LHCN-M2 (cell line): ENCODE measurements at places on chromosomes 7 and 10. TPM values are rescaled to one million over a fixed set of nuclear protein-coding genes. Genes with fewer than 3 reads are reported as not detected.
A peak's percentile ranks its signal among the peaks of the same experiment; 100 is the strongest.

DNA sequence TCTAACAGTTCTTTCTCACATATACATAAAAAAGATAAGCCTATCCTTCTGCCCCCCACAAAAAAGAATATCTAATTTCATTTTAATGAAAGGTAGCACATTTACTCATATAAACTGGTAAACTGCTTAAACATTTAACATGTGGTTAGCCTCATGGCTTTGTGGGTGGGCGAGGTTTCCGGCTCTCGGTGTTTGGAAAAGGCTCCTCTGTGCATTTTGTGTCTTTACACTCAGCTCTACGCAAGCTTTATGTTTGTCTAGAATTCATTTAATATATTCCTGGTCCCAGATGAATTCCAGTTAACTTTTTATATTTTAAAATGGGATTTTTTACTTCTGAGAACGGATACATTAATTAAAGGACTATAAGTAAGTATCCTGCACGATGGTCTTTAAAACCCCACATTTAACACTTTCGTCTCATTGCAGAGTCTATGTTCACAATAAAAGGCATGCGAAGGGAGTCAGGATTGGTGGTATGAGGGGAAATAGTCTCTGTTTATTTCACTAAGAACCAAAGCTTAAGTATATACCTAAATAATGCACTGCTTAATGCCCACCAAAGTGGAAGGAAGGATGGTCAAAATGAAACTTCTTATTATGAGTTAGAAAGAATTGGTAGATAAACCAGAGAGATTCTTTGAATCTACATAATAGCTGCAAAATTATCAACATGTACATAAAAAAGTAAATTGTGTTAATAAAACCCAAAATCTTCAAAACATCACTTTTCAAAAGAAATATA is 197.2 kb downstream of the CRPPA start:
- no peak for DNase-seq

DNA sequence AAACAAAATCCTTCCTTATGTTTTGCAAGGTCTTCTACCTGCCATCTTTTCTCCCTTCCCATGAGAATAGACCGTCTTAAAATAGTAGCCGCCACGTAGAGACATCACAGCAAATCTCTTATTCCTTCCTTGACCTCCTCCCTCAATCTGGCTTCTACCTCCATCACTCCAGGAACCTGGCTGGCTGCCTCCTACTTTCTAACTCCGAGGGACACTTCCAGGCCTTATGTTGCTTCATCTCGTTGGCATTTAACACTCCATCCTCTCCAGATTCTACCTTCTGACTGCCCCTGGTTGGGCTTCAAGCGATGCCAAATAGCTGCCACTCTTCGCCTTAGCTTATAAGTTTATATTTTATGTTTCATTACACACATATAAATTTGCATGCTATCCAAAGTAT is 26.4 kb upstream of the CALN1 start:
- no peak for DNase-seq

GRCh38 chr7:73685311-73685710 is 1.9 kb downstream of the BUD23 start:
- no peak for DNase-seq

DNA sequence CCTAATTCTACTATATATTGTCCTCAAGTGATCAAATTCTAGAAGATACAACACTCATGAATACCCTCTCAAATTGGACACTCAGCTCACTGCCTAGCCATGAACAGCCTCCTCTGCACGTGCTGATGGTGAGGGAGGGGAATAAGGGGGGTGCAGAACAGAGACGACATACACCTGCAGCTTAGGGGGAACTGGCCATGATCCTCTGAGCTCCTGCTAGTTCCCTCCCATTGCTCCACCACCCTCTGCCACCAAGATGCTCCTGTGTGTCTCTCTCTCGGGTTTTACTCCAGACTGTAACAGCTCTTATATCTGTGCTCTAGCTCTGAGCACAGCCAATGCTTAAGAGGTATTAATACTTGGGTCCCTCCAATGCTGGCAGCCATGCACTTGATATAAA is 70.7 kb downstream of the VOPP1 start:
- DNase-seq: no peak

- no peak for DNase-seq
Measured at GRCh38 chr10:101775273-101776160, at the start of gene FGF8. TSS of gene FGF8 (minus strand) at chr10:101776114. CDS start at chr10:101775900, 214 bp downstream.

- DNase-seq: peak; percentile 21
Measured at GRCh38 chr7:27082171-27082570, 13.6 kb downstream of the HOXA1 start.

- peak; percentile 100 for DNase-seq
Measured at GRCh38 chr7:3267966-3268690, 32.9 kb upstream of the SDK1 start.

- DNase-seq: no peak
Measured at GRCh38 chr7:111982133-111982532, 224.1 kb downstream of the DOCK4 start.

GRCh38 chr7:16061630-16062029 is 359.7 kb downstream of the CRPPA start:
- DNase-seq: no peak

DNA sequence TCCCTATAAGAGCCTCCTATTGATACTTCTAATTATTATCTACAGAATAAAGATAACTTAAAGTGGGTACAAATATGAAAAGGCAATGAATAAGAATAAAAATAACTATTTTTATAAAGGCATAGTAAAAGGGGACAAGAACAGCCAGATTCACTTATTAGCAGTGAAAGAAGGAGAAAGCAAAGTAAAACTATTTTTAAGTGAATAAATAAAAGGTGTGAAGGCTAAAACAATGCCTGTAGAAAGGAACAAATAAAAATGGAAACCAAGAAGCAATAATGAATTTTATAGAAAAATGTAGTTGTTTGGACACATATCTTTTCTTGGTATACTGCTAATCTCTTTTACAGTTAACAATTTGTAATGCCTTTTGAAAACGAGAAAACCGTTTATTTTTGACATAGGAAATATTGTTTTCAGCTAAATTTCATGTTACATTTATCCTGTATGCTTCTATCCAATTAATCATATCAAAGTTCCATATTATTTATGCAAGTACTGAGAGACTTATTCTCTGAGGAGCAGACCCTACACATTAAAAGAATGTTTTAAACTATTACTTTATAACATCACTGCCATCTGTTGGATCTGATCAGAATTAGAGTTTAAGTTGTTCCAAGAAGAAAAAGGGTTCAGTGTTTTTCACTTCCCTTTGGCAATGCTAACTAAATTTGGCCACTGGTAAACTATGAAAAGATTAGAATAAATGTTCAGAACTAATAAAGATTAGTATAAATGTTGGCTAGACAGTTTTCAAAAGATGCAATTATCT is 59.1 kb downstream of the ARMC3 start:
- DNase-seq: peak; percentile 54

- no peak for DNase-seq
Measured at GRCh38 chr10:93063977-93064660, 3.5 kb downstream of the CYP26C1 start.

DNA sequence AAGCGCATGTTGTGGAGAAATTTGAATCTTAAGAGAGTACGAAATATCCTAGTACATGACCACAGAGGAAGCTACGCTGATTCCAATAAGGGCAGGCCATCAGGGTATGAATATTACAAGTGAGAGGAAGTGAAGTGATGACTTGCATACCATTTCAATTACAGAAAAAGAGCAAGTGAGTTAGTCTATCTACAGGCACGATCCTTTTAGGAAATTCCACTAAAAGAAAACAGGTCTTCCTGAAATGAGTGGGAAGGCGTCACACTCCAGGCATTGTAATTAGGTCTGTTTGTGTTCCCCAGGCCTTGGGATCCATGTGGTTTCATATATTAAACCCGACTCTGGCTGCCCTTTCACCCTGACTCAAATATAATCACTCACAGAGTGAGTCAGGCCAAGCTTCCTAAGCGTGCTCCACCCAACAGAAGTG is 152.5 kb downstream of the SEMA3A start:
- DNase-seq: peak; percentile 85

DNA sequence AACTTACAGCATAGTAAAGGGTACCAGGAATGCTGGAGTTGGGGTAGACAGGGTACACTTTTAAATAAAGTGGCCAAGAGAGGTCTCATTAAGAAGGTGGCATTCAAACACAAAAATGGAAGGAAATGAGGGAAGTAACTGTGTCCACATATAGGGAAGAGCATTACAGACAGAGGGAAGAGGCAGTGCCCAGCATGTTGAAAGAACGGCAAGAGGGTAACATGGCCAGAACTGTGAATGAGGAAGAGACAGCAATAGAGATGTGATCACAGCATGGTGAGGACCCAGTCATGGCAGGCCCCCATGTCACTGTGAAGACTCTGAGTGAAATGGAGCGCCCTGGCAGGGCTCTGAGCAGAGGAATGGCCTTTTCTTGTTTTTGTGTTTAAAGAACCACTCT is 35.1 kb upstream of the ZNRF2 start:
- DNase-seq: no peak

GRCh38 chr7:114944745-114945625 is 23.1 kb downstream of the MDFIC start:
- peak; percentile 97 for DNase-seq

DNA sequence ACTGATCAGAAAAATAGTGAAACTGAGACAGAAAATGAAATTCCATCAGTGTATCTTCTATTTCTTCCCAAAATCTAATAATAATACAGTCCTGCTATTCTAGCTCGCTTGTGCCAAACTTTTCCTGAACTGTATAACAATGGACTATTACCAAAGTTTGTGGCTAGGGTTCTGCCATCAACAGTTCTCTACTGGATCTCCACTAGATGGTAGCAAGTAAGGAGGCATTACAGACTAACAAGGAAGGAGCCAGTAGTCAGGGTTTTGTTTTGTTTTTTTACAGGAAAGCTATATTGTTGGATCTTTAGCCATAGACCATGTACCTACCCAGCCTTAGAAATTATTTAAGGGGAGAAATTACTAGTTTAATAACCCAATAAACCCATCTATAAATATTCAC is 10.8 kb downstream of the MTERF1 start:
- DNase-seq: no peak

GRCh38 chr7:1668396-1669063 is 1.5 kb upstream of the ELFN1 start:
- no peak for DNase-seq

DNA sequence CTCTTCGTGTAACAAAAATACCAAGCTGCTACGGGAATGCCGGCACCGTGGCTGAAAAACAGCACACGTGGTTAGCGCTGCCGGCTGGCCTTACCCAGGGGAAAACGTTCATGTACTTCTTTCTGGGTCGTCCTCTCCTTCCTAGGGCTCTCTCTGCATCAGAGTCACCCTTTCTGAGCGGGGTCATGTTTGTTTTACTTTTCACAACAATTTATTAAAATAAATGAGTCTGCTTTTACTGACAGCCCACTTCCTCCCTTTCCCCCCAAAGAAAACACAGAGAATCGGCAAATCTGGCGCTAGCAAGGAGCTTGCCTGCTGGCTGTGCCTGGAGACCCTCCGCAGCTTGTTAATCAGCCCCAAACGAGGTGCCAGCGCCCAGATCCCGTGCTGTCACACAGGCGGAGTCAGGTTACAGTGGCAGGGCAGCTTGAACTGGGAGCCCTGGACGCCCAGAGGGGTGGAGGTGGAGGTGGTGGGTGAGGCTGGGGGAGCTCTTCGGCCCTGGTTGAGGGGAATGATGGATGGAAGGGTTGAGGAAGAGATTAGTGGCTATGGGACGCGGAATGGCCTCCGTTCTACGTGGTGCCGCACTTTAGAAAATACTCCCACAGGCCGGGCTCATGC is 162.2 kb upstream of the TNS3 start:
- DNase-seq: no peak

DNA sequence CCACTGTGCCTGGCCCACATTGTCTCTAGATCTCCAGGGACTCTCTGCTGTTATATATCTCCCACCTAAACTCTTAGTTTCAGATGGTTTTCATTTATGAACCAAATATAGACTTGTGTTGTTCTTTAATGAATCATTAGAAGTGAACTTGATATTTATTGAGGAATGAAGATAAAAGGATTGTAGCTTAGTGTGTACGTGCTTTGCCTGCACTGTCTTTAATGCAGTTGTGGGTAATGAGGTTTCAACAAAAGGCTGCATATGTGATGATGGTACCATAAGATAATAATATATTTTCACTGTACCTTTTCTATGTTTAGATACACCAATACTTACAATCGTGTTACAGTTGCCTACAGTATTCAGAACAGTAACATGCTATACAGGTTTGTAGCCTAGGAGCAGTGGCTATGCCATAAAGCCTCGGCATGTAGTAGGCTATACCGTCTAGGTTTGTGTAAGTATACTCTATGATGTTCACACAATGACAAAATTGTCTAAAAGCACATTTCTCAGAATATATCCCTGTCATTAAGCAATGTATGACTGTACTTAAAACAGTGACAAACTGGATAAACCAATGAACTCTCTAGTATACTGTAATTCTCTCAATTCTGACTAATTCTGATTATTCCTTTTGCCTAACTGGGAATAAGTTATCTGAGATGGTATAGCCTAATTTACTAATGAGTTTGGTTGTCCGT is 25.2 kb downstream of the VCL start:
- no peak for DNase-seq

DNA sequence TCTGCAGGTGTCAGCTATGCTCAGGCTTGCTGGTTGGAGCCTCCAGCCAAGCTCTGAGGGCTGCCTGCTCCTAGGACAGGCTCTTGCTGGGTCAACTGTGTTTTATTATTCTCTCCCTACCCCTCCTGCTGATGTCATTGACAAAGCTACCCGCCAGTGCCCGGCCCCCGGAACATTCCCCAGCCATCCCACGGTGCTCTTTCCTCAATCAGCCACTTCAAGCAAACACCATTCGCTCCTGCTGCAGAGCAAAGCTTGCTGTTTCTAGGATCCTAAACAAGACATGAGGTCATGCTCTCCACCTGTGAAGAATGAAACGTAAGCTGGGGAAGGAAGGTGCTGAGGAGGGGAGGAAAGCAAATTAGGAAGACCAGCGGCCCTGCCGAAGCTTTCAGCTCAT is 2.1 kb upstream of the C10orf71 start:
- no peak for DNase-seq

DNA sequence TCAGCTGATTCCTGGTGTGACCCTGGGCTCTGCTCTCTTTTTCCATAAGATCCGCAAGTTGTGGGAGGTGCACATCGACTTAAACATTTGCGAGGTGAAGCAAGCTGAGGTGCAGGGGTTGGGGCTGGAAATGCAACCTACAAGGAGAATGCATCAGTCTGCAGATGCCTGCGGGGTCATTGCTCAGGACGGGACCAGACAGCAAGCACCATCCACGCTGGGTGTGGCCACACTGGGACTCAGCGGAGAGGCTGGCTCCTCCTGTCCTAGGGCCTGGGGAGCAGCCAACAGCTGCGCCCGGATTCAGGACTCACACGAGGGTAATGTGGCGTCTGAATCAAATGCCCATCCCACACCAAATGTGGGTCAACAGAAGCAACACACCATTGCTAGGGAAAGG is 33.8 kb downstream of the STK32C start:
- DNase-seq: no peak

GRCh38 chr10:126394948-126395347 is 6.7 kb upstream of the ADAM12 start:
- DNase-seq: no peak

- DNase-seq: peak; percentile 91
Measured at GRCh38 chr7:105473163-105473562, 48.9 kb downstream of the PUS7 start.

Gene KIF11
- total RNA-seq: 61.3 and 66.2 TPM in 2 replicates

Gene TAS2R3
- total RNA-seq: 0.19 and 0.34 TPM in 2 replicates

Gene GCK
- total RNA-seq: not detected in 2 replicates

Gene DUSP5
- total RNA-seq: 38.6 and 39.7 TPM in 2 replicates
